ENCODE measurements at places on chromosomes 3 and 15.

GRCh38 chr3:128293930-128294329 is 140.6 kb downstream of the EEFSEC start:
- DNase-seq, result no peak

DNA sequence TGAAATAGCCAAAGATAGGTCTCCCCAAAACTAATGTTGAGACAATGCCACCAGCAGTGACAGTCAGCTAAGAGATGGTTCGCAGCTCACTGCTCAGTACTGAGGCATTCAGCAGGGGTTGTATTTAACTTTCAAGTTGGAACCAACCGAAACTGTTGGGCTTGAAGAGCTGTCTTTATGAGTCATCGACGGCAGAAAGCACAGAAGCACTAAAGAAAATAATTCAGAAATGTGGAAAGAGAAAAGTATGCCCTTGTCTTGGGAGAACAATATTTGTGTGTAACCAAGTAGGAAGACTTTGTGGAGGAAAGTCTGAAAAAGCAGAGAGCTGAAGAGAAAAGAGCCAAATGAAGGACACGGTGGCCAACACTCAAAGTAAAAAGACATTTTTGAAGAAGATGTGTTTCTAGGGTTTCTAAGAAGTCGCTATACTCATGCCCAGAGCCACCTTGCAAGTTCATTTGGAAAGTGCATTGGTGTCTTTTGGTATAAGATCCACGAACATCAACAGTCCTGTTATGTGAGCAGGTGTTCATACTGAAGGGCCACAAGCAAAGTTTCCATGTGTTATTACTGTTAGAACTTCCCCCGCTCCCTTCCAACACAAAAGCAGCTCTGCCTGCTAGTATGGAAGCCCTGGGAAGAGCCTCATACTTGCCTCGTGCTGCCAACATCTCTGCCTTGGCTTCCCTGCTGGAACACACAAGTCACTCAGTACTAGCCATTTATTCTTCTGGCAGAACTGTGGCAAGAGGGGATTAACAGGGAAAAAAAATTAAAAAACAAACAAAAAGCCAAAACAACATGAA is 4.1 kb upstream of the RARB start:
- DNase-seq, result no peak

DNA sequence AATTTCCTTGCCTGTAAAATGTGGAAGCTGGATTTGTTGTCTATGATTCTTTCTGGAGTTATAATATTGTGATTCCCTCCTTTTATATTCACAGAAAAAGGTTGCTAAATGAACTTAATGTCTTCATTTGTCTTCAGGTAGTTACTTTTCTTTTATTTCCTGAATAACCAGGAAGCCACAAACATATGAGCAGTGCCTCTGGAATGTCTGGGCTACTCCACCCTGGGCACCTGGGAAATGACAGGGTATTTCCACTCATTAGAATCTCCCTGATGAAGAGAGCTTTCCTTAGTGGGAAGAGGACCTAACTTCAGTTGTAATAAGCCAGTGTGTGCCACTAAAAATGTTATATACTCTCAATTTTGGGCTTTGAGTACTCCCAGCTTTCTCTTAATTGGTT is 3.8 kb upstream of the SLMAP start:
- DNase-seq, result no peak

DNA sequence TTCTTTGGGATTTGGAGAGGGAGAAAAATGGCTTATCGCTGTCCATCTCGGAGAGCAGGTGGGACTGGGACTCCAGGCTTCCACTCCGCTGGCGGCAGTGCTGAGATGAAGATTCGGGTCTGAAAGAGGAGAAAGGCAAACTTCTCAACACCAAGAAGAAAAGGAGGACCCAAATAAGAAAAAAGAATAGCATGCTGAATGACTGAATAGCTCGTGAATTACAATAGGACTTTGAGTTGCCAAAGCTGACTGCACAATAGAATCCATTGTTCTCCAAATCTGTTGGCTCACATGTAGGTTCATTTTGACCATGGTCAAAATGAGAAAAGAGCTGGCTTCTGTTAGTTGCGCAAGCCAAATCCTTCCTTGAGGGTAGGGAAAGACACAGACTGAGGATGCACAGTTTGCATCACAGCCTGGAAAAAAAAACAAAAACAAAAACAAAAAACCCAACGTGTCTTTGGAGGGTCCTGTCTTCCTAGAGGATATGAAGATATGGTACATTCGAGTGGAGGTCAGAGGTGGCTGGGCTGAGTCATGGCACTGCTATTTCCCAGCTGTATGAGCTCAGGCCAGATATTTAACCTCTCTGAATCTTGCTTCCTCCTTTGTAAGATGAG is 59.3 kb upstream of the LMOD3 start:
- DNase-seq, result no peak

- no peak for DNase-seq
Observed at GRCh38 chr3:117885011-117885441, 1149.6 kb downstream of the IGSF11 start.

- no peak for DNase-seq
Observed at GRCh38 chr15:65115542-65115941, 542 bp upstream of the UBAP1L start.

GRCh38 chr3:9552252-9552999 is 1.2 kb downstream of the LHFPL4 start:
- DNase-seq, result peak; percentile 9

DNA sequence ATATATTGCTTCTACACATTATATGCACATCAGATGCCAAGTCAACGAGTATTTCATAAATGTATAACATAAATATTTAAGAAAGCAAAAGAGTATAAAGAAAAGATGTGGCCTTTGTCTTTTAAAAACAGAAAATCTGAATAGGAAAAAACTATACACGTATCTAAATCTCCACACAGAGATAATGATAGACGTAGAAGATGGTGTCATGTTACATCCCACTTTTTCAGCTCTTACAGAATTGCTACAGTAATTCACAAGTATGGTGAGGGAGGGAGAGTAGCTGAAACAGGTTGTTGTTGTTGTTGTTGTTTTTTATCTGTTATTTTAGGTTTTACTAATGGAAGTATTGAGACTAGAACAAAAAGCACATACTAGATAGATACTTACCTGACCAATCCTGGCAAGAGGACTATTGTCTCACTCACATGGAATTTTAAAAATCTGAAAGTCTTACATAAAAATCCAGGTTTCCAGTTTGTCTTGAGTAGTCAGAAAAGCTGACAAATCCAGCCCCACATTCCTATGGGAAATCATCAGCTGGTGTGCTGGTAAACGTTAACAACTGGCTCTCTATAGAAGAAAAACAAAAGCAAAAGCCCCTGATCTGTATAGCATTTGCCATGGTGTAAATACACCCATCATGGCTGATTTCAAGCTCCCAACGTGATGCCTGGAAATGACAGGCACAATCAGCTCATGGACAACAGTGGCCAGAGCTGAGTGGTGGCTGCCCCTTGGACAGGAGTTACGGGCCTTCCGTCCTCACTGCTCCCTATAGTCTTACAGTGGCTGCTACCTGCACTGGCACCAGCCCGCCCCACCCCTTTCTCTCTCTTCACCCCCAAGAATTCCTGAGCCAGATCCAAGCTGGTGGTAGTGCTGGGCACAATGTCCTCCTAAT is 47.4 kb upstream of the VGLL4 start:
- DNase-seq, result no peak

- no peak for DNase-seq
Observed at GRCh38 chr15:27845535-27846369, 253.4 kb downstream of the OCA2 start.

DNA sequence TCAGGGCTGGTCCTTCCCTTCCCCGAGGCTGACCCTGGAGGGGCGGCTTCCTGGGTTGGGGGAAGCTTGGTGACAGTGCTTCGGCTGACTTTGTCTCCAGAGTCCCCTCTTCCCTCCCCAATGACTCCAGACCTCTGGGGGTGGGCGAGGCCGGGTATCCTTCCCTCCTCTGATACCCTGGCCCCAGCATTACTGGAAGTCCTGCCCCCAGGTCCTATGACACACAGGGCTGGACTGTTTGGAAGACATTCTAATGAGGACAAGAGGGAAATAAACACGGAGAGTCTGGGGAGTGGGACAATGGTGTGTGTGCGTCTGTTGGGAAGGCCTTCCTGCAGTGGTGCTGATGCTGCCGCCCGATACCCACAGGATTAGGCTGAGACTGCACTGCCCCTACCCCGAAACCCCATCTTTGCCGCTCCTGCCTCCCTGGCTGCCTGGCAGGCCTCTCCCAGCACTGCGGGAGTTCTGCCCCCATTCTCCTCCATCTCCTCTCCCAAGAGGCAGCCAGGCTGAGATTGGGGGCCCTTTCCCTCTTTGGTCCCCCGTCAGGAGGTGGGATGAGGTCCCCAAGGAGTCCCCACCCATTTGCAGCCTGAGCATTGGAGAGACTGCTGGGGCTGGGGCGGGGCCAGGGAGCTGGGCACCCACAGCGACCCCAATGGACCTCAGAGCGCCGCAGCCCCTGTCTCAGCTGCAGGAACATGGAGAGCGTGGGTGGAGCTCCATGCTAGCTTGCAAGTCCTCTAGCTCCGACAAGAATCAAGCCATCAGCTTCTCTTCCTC is 29.7 kb upstream of the FBLN2 start:
- DNase-seq, result no peak

DNA sequence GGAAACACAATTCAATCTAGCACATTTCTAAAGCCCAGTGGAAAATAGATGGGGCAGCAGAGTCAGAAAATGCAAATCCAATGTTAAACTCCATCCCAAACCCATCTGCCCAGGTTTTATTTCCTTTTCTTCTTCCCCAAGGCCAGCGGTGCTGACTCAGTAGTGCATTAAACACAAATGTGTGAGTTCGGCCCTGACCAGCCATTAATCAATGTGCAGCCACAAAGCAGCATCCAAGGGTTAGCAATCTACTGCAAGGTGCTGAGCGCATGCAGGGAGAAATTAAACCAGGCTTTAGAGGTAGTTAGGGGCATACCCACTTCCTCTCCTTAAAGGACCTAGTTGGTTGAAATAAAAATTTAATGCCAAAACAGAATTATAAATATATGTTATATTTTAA is 583.3 kb upstream of the PPP2R3A start:
- DNase-seq, result no peak

DNA sequence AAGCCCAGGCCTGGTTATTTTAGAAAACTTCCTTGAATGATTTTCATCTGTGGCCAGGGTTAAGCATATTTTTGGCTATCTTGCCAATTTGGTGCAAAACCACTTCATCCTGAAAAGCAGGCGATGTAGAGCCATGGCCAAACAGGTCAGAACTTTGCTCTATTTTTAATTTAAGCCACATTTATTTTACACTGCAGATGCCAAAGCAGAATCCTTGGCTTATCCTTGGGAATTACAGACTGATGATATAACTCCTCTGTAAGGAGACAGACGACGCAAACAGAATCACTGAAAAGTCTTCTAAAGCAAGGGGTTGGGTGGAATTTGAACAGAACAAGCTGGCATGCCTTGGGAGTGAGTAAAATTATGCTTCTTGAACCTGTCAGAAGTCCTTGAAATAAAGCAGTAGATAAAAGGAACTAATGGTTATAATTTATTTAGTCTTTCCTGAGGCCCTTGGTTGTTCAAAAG is 121.9 kb downstream of the CHST2 start:
- DNase-seq, result no peak

DNA sequence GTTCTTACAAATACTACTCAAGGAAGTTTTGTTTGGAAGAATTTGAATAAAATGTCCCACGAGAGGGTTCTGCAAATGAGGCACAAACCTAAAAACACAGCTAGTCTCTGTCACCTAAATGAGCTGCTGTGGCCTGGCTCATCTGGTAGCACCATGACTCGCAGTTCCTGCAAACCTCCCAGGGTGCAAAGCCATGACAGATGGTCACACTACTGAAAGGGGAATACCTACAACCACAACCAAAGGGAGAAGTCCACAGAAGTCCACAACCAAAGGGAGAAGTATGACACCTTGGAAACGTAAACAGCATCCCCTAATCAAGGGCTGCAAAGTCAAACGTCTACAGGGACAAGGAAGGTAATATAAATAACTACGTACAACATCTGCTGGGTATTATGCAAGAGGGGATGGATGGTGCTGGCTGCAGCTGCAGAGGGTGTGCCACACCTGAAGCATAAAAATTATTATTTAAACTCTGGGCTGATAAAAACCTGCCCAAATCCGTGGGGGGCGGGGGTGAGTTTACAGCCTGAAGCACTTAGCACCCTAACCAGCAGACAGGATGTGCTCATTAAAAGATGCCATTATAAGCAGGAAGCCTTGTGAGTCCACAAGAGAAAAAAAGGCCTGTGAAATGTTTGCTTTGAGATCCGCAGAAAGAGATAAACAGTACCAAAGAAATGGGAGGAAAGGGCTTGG is 184.0 kb downstream of the MAGI1 start:
- DNase-seq, result no peak

- DNase-seq, result no peak
Observed at GRCh38 chr3:128069271-128069670, 17.0 kb downstream of the SEC61A1 start.

- no peak for DNase-seq
Observed at GRCh38 chr15:100842756-100843730, 36.6 kb upstream of the ALDH1A3 start.

DNA sequence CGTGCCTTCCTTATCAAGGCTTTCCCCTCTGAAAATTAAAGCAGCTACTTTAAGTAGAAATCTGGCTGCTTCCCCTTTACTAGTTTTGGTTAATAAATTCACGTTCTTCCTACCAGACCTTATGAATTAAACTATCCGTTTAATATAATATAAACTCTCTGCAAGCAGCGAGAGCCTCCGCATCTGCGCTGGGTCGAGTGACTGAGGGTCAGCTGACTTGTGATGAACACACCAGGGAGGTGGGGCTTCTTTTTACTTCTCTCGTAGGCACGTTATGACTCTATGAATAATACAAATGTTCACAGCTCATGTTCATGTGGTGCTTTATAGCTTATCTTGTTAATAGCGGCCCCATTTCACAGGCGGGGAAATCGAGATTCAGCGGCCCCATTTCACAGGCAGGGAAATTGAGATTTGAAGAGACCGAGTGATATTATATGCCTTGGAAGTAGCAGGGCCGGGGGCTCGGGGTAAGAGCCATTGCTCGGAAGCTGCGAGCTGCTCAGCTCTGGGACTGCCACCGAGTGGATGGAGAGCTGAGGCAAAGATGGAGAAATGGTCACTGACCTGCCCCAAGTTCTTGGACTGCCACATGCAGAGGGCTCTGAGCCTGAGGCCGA is 8.3 kb downstream of the MUC4 start:
- DNase-seq, result no peak

GRCh38 chr3:189490749-189491148 is 140.4 kb upstream of the TP63 start:
- DNase-seq, result no peak

- DNase-seq, result peak; percentile 93
Observed at GRCh38 chr3:129316248-129317013, 37.8 kb downstream of the HMCES start.

GRCh38 chr15:68384451-68385239 is 47.3 kb downstream of the ITGA11 start:
- no peak for DNase-seq

- no peak for DNase-seq
Observed at GRCh38 chr15:80978685-80979329, 10.8 kb downstream of the MESD start.

GRCh38 chr15:39171944-39172368 is 408.9 kb upstream of the THBS1 start:
- no peak for DNase-seq
